Mesothelial cell of epicardium (in vitro differentiated cells): ENCODE measurements at places on chromosomes 2 and 18.
A peak's percentile ranks its signal among the peaks of the same experiment; 100 is the strongest.

DNA sequence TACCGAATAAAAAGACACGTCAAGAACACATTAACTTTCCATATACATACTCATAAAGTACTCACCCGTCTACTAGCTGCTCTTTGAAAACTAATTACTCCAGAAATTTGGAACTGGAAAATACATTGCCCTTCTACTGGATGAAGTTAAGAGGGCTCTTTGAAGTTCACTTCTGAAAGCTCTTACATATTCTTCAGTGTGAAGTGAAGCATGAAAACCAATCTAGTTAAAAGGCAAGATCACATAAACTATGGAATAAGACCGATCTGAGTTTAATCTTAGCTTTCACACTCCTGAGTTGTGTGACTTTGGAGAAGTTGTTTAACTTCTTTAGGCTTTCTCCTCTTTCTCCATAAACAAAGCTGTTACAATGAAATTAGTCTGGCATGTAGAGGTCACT is 38.5 kb downstream of the REV1 start:
- no peaks in the 10 kb centered on the region for H3K4me1 ChIP-seq
- H3K27ac ChIP-seq = no peak overlapping the region
- no peak for DNase-seq
- peaks cover 37% of the 10 kb centered on the region for H3K36me3 ChIP-seq
- H3K27me3 ChIP-seq = no peaks in the 10 kb centered on the region

DNA sequence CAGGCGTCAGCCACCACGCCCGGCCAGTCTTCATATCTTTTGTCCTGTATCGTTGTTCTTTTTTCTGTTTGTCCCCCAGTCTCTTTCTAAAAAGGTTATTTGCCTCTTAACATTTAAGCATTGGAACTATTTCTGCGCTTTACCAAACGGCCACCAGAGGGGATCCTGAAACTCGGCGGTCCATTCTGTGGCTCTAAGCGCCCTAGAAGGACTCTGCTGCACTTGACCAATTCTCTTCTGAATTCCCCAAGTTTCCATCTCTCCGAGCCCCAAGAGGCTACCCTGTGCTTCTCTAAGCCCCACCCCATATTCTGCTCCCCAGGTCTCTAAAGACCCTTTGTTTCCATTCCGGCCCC is 33.1 kb upstream of the REG3G start:
- no peak overlapping the region for H3K27ac ChIP-seq
- peak overlapping the region; percentile 76 for H3K4me3 ChIP-seq

DNA sequence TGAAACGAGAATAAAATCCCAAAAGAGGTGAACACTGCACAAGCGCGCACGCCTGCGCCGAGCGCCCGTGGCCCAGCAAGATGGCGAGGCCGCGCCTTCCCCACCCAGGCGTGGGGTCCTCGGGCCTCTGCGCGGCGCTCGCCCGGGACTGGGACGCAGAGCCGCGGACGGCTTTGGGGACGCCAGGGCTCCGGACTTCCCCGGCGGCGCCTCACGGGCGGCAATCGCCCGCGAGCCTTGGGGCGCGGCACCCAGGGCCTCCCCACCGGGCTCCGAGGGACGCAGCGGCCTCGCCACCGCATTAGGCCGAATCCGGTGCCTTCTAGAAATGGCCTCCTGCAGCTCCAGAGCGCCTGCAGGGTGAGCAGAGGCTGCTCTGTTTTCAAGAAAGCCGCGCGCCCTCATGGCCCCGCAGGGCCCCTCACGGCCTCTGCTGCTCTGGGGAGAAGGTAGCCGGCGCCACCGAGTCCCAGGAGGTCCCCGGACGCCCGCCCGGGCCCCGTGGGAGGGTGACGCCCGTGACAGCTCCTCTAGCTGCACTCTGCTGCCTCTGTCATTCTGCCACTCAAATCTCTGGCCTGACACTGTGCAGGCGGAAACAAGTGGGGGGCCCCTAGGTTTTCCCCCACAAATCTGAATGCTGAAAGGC is 35.9 kb upstream of the POMC start:
- no peaks in the 10 kb centered on the region for H3K4me1 ChIP-seq
- H3K27me3 ChIP-seq = peaks cover 2% of the 10 kb centered on the region
- no peak overlapping the region for H3K4me3 ChIP-seq

GRCh38 chr2:240125742-240126141 is 10.4 kb downstream of the COPS9 start:
- H3K27ac ChIP-seq = no peak overlapping the region
- no peak overlapping the region for H3K4me3 ChIP-seq
- H3K36me3 ChIP-seq = peaks cover 42% of the 10 kb centered on the region
- H3K27me3 ChIP-seq = peaks cover 7% of the 10 kb centered on the region
- DNase-seq = no peak

DNA sequence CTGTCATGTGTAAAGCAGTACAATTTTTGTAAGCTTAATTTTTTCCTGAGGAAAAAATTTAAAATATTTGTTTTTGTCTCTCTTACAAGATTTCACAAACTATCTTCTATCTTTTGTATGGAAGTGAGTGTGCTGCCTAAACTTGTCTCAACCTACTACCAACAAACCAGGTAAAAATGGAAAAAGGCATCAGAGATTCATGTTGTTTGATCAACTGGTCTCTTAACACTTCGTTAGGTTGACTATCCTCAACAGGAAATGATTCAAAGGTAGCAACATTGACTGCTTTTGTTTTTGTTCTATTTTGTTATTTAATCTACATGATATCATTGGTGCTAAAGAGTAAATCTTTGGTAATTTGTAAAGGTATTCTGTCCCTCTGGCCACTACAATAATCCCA is 47.7 kb upstream of the RND3 start:
- no peak overlapping the region for H3K4me3 ChIP-seq
- DNase-seq = no peak
- peaks cover 18% of the 10 kb centered on the region for H3K4me1 ChIP-seq
- no peak overlapping the region for H3K27ac ChIP-seq

GRCh38 chr2:55482186-55482884 is 37.2 kb upstream of the CFAP36 start:
- H3K4me3 ChIP-seq = no peak overlapping the region
- H3K27me3 ChIP-seq = no peaks in the 10 kb centered on the region
- H3K27ac ChIP-seq = peak overlapping the region; percentile 5

DNA sequence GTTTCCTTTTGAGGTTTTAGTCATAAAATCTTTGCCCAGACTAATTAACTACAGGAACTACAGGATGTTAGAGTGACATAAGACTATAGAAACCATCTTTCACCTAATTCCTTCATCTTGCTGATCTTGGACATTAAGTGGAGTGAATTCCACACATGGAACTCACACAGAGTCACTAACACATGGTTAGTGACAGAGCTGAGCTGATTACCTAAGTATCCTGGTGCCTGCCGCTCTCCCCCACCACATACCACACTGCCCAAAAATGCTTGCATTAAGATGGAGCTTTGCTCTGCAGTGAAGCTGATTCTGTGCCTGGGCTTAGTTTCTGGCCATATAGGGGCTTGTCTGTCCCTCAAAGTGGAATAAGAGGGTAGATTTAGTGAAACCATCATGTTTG is 332.9 kb upstream of the NT5C1B start:
- H3K4me3 ChIP-seq = no peak overlapping the region
- DNase-seq = no peak
- peaks cover 18% of the 10 kb centered on the region for H3K4me1 ChIP-seq
- H3K36me3 ChIP-seq = peaks cover 2% of the 10 kb centered on the region
- no peak overlapping the region for H3K27ac ChIP-seq
- no peaks in the 10 kb centered on the region for H3K27me3 ChIP-seq

DNA sequence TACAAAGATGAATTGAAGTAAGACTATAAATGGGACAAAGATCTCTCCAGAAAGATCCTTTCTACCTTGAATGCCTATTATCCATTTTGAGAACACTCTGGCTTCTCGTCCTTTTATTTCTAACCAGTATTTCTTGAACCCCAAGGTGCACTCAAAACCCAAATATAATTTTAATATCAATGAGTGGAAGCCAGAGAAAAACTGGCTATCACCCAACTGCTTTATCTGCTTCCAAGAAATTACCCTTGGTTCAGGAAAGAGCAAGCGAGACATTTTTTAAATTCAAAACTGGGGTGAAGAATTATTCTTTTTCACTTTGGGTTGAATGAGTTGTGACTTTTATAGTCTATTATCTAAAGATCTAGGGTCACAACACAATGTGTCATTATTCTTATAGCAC is 221.3 kb downstream of the PTH2R start:
- peaks cover 4% of the 10 kb centered on the region for H3K4me1 ChIP-seq
- no peak overlapping the region for H3K4me3 ChIP-seq
- H3K27me3 ChIP-seq = no peaks in the 10 kb centered on the region

- peaks cover 45% of the 10 kb centered on the region for H3K4me1 ChIP-seq
- no peak overlapping the region for H3K4me3 ChIP-seq
- H3K27ac ChIP-seq = peak overlapping the region; percentile 84
- H3K36me3 ChIP-seq = peaks cover 3% of the 10 kb centered on the region
- DNase-seq = no peak
These were observed 22.9 kb downstream of the ITGAV start for GRCh38 chr2:186612555-186613440.

GRCh38 chr2:38665854-38666555 is at the start of gene GALM:
Gene GALM, plus strand, starts transcription at chr2:38666114. Its CDS starts 48 bp downstream, at chr2:38666162.
- H3K27ac ChIP-seq = peak within 1 kb of the TSS; percentile 96
- H3K4me3 ChIP-seq = peak within 1 kb of the TSS; percentile 86
- peak; percentile 53 for DNase-seq
- H3K27me3 ChIP-seq = no peaks in the 10 kb centered on the region

DNA sequence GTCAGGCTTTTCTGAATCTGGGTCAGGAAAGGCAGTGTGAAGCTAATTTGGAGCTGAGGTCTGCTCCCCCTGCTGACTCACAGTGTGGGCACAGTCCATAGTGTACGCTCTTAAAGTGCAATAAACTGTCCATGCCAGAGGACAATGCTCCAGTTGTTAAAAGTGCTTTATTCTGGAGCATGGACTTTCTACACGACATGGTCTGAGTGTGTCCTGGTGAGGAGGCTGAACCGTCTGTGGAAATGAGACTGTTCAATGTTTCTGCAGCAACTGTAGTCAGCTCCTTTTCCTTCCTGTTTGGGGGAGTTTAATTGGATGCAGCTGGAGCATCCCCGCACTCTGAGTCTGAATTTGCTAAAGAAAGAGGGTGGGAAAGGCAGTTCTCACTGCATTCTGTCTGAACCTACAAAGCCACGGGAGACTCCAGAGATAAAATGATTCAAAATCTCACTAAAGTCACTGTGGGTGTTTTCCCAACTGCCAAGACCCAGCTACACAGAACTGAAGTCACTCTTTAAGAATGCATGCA is 110.2 kb upstream of the TRIB2 start:
- DNase-seq = no peak
- peak overlapping the region; percentile 66 for H3K27ac ChIP-seq
- H3K36me3 ChIP-seq = no peaks in the 10 kb centered on the region
- no peak overlapping the region for H3K4me3 ChIP-seq
- H3K4me1 ChIP-seq = peaks cover 22% of the 10 kb centered on the region
